ENCODE measurements at places on chromosomes 11 and 22.

GRCh38 chr11:104091281-104092096, 55.0 kb downstream of the DDI1 start:
- no peak overlapping the region for H3K4me3 ChIP-seq
- no peak overlapping the region for H3K27ac ChIP-seq
- peaks cover 10% of the 10 kb centered on the region for H3K4me1 ChIP-seq
- no peak for DNase-seq
- H3K36me3 ChIP-seq = no peaks in the 10 kb centered on the region

DNA sequence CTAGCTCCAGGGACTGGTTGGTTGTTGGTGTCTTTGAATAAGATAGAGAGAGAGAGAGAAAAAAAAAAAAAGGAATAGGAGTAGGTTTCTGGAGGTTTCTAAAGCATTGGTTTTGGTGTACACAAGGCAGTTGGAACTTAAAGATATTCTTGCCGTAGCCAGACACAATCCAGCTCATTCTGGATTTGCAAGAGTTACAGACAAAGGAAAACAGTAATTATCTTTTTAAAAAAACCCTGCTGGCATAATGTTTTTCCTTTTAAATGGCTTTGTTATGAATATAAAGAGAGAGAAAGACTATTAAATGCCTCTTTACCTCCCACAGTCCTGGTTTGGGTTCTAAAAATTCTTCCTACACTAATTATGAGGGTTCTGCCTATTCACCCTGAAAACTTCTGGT, 120.4 kb upstream of the RAG2 start:
- H3K4me3 ChIP-seq = no peak overlapping the region
- DNase-seq = no peak
- no peak overlapping the region for H3K27ac ChIP-seq
- H3K27me3 ChIP-seq = no peaks in the 10 kb centered on the region
- no peaks in the 10 kb centered on the region for H3K36me3 ChIP-seq

DNA sequence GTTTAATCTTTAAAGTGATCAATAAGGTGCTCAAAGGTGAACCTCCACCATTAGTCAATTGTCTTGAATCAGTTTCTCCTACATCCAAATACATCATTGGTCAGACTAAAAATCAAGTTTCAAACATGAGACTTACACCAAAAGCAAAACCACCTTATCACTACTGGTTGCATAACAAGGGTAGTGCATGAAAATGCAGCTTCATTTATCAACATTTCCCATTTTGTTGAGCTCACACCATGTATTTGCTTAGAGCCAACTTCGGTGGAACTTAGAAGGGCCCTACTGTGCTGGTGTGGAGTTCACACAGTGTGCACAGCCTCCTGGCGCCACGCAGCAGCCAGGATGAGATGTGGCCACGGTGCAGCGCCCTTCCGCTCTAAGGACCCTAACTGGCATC, 23.1 kb upstream of the PHLDA2 start:
- H3K27me3 ChIP-seq = no peaks in the 10 kb centered on the region
- H3K36me3 ChIP-seq = peaks cover 57% of the 10 kb centered on the region
- no peaks in the 10 kb centered on the region for H3K4me1 ChIP-seq
- peak overlapping the region; percentile 28 for H3K27ac ChIP-seq
- no peak for DNase-seq

DNA sequence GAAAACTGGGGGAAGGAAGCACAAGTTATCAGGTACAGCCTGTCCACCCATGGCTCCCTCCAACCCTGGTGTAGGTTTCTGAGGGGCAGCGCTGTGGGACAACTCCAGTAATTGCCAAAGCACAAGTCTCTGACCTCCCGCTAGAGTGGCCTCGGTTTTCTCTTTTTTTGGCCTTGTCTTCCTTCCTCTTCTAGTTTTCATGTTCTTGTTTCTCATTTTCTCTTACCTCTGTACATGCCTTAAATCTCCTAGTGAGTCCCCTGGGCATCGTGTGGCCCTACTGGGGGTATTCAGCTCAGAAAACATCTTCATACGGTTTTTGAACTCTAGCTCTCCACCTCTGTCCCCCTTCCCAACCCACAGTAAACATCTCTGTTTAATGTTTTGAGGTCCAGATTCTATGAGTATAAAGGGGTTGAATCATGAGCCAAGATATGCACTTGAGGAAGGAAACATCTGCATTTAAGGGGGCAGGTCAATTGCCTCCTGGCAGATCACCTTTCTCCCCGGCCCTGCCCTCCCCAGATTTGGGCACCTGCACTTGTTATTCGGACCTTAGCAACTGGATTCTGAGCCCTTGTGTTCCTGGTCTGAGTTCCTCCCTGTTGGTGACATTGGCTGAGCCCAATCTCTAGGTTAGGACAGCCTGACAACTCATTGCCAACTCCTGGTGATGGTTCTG, 8.4 kb upstream of the LMO2 start:
- H3K27ac ChIP-seq = no peak overlapping the region
- DNase-seq = no peak
- H3K4me3 ChIP-seq = no peak overlapping the region
- peaks cover 16% of the 10 kb centered on the region for H3K4me1 ChIP-seq
- H3K27me3 ChIP-seq = no peaks in the 10 kb centered on the region

- H3K27me3 ChIP-seq = no peaks in the 10 kb centered on the region
- peaks cover 67% of the 10 kb centered on the region for H3K36me3 ChIP-seq
- no peak overlapping the region for H3K4me3 ChIP-seq
- H3K27ac ChIP-seq = no peak overlapping the region
These were observed 27.9 kb upstream of the KRTAP5-7 start for GRCh38 chr11:71499125-71499524.

DNA sequence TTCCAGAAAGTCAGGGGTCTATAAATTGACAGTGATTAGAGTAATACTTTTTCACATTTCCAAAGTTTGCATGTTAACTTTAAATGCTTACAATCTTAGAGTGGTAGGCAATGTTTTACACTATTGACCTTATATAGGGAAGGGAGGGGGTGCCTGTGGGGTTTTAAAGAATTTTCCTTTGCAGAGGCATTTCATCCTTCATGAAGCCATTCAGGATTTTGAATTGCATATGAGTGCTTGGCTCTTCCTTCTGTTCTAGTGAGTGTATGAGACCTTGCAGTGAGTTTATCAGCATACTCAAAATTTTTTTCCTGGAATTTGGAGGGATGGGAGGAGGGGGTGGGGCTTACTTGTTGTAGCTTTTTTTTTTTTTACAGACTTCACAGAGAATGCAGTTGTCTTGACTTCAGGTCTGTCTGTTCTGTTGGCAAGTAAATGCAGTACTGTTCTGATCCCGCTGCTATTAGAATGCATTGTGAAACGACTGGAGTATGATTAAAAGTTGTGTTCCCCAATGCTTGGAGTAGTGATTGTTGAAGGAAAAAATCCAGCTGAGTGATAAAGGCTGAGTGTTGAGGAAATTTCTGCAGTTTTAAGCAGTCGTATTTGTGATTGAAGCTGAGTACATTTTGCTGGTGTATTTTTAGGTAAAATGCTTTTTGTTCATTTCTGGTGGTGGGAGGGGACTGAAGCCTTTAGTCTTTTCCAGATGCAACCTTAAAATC, 5.3 kb downstream of the MALAT1 start:
- DNase-seq = no peak
- peaks cover 55% of the 10 kb centered on the region for H3K36me3 ChIP-seq
- H3K27ac ChIP-seq = peak overlapping the region; percentile 99

DNA sequence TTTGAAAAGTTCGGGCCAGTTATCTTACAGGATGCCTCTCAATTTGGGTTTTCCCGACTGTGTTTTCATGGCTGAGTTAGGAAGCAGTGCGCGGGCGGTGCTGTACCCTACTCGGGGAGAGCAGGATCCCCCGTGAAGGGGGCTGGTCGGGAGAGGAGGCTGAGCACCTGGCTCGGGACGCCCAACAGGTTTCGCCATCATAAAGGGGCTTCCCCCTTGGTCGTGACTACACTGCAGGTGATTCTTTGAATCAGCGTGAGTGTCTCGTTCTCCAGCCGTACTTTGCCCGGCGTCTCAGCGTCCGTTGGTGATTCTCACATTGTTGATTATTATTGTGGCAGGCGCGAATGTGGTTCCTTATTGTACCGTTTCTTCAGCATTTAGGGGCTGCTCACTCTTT, 46.6 kb downstream of the ST14 start:
- no peak overlapping the region for H3K27ac ChIP-seq
- H3K27me3 ChIP-seq = no peaks in the 10 kb centered on the region
- H3K4me1 ChIP-seq = no peaks in the 10 kb centered on the region
- no peaks in the 10 kb centered on the region for H3K36me3 ChIP-seq

- H3K4me1 ChIP-seq = peaks cover 5% of the 10 kb centered on the region
- H3K36me3 ChIP-seq = peaks cover 21% of the 10 kb centered on the region
- no peak overlapping the region for H3K4me3 ChIP-seq
- no peak for DNase-seq
These were observed 20.8 kb upstream of the TXNRD2 start for GRCh38 chr22:19962246-19962908.

DNA sequence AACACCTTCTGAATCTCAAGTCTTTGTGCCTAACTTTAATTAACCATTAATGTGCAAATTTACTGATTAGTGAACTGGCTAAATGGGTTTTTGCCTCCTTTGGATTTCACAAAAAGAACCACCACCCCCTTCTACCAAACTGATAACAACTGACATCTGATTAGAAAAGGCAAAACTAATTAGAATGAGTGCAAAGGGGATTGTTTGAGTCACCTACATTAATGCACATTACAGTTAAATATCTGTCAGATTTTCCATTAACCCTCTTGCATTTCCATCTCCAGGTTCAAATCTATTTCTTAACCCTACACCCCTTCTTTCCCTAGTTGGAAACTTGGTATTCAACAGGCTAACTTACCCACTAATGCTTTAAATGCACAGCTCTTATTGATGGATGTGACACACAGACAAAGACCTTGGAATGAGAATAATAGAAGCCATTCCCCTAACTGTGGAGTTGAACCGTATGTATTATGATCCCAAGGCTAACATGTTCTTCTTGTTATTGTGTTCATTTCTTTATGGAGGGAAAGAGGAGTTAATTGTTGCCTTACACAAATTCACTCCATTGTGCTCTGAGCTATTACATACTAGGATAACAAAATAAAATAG, 161.5 kb upstream of the MTMR2 start:
- DNase-seq = no peak
- no peak overlapping the region for H3K4me3 ChIP-seq
- H3K27ac ChIP-seq = no peak overlapping the region
- H3K27me3 ChIP-seq = no peaks in the 10 kb centered on the region
- no peaks in the 10 kb centered on the region for H3K36me3 ChIP-seq

DNA sequence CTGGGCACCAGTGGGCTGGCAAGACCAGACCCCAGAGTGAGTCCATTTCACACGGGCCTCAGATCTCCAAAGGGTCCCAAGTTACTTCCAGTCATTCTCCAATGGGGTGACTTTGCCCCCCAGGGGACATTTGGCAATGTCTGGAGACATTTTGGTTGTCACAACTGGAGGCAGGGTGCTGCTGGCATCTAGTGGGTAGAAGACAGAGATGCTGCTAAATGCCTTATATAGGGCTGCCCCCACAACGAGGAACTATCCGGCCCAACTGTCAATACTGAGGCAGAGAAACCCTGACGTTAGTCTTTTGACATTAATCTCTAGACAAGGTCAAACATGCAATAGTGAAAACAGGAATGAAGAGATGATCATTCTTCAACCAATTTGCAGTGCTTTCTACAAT, 6.4 kb downstream of the RTN4RL2 start:
- H3K27me3 ChIP-seq = no peaks in the 10 kb centered on the region
- no peak for DNase-seq
- no peaks in the 10 kb centered on the region for H3K36me3 ChIP-seq
- no peak overlapping the region for H3K27ac ChIP-seq
- no peak overlapping the region for H3K4me3 ChIP-seq

DNA sequence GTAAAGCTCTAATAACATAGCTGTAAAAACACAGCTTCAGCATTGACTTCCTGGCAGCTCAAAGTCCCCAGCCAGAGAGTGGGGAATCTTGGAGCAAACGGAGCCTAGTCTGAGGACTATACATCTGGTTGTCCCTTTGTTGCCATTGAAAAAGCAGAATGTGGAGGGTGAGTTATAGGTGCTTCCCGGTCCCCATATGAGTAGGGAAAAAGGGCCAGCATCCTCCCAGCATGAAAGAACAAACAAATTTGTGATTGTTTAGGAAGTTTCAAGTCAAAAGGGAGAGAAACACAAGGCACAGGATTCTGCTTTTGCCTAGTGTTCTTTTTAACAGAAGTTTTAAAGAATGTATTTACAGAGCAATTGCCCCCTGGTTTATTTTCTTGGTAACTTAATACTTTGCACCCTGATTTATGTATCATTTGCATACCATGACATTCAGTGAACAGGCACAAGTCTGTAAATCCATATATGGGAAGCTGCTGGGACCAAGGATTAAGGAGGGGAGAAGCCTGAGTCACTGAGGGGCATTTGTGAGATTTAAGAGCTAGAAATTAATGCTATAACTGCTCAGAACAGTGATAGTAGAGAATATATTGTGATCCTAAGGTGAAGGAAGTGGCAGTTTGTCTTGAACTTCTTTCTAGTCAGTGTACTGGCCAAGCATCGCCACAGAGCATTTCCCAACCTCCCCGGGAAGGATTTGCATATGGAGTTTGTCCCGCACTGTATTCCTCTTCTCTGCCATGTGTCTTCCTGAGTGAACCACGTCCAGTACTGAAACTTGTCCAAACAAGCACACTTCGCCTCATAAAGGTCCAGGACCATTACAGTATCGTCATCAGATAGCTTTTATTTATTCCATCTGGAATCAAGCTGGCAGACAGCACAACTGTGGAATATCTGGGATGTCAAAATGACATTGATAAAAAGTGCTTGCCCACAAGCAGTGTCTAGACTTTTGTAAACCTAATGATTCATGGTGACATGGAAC, 103.0 kb downstream of the DBX1 start:
- peaks cover 76% of the 10 kb centered on the region for H3K36me3 ChIP-seq
- no peaks in the 10 kb centered on the region for H3K27me3 ChIP-seq
- H3K27ac ChIP-seq = no peak overlapping the region
- H3K4me3 ChIP-seq = no peak overlapping the region
- DNase-seq = no peak
- H3K4me1 ChIP-seq = peaks cover 19% of the 10 kb centered on the region

GRCh38 chr11:62245271-62245753, 3.3 kb downstream of the SCGB1D2 start:
- H3K4me1 ChIP-seq = no peaks in the 10 kb centered on the region
- no peak overlapping the region for H3K4me3 ChIP-seq
- no peak overlapping the region for H3K27ac ChIP-seq
- no peak for DNase-seq
- no peaks in the 10 kb centered on the region for H3K27me3 ChIP-seq

GRCh38 chr11:32849761-32850160, 20.0 kb downstream of the PRRG4 start:
- no peak for DNase-seq
- H3K27ac ChIP-seq = no peak overlapping the region
- H3K4me3 ChIP-seq = no peak overlapping the region
- H3K4me1 ChIP-seq = no peaks in the 10 kb centered on the region

- H3K27ac ChIP-seq = peak overlapping the region; percentile 6
- H3K4me1 ChIP-seq = peaks cover 12% of the 10 kb centered on the region
- no peaks in the 10 kb centered on the region for H3K36me3 ChIP-seq
- H3K4me3 ChIP-seq = peak overlapping the region; percentile 32
- H3K27me3 ChIP-seq = no peaks in the 10 kb centered on the region
- no peak for DNase-seq
These were observed 229.7 kb downstream of the FAM76B start for GRCh38 chr11:95559899-95560298.

DNA sequence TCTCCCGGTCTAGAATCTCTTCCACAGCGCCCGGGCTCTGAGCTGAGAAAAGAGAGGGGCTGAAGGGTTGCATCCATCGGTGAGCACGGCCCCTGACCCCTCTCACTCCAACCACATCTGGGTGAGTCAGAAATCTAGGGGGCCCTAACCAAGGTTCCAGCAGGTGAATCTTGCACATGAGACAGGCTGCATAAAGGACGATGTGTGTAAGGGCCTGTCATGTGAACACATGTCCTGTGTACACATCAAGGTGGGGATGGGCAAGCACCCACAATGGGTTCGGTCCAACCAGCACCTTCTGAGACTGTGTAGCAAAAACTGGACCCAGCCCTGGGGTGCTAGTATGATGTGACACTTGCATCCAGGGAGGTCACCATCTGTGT, 1.2 kb downstream of the BET1L start:
- H3K4me3 ChIP-seq = peak overlapping the region; percentile 98
- peaks cover 52% of the 10 kb centered on the region for H3K4me1 ChIP-seq
- peak overlapping the region; percentile 91 for H3K27ac ChIP-seq
